Activated CD8-positive, alpha-beta T cell treated with anti-CD3 and anti-CD28 coated beads, Interleukin-2, amount 10 ng/mL, durations not matched to agents 7 days and 5 days (primary cell): ENCODE measurements at places on chromosomes 3 and 15. TPM values are rescaled to one million over a fixed set of nuclear protein-coding genes. Genes with fewer than 3 reads are reported as not detected.

Gene WNT5A
- total RNA-seq, result not detected

DNA sequence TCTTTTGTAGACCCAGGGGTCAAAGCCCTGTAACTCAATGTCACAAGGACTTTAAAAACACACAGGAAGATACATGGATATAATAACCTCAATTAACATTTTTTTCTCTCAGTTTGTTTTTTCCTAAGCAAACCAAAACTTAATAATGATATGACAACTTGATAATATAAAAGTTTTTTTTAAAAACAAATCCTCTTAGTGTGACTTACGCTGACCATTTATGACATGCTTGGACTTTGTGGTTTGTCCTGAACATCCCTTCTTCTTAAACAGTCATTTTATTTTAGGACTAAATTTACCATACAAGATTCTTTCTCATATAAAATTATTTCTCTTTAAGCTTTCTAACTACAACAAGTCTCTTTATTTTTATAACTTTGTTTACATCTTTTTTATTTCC, 25.4 kb upstream of the FAM3D start:
- no peaks in the 10 kb centered on the region for H3K4me1 ChIP-seq
- H3K27me3 ChIP-seq, result no peaks in the 10 kb centered on the region
- H3K27ac ChIP-seq, result no peak overlapping the region

DNA sequence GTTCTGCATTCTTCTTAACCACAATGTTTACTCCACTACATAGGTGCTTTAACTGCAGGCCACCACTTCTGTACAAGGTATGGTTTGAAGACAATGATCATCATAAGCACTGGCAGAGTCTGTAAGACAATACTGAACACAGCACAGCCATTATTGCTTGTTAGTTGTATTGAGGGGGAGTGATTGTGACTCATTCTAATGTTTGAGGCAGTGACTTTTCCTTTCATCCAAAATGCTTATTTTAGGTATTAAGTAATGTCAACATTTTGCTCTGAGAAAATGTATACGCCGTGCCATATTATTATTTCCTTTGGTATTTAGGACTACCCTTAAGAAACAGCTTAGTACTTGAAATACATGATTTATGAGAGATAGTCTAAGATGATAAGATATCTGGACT, 618.2 kb upstream of the ZNF717 start:
- no peak overlapping the region for H3K27ac ChIP-seq
- DNase-seq, result no peak
- H3K4me3 ChIP-seq, result no peak overlapping the region
- H3K36me3 ChIP-seq, result no peaks in the 10 kb centered on the region

Gene ROBO2
- total RNA-seq, result not detected

DNA sequence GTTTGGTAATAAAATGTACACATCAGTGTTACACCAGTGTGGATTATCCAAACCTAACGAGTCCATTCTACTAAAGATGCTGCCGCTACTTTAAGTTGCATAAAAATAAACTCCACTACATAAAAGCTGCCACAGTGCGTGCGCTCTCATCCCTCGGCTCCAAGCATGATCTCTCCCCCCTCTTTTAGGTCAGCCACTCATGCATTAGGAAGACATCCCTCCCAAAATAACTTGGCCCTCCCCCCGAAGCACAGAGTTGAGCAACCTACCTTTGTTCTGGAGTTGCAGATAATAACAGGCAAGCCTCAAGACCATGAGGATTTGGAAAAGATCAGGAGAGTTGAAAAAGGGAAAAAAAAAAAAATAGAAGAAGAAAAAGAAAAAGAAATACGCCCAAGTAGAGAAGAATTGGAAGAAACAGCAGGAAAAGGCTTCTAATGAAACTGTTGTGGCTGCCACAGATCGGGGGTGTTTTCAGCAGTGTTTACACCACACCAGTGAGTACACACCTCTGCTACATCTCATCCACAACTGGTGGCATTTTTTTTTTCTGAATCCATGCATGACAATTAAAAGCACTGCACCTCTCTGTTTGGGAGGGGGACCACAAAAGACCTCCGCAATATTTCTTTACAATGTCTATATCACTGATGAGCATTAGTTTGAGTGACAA, 339.2 kb downstream of the FOXP1 start:
- H3K4me3 ChIP-seq, result no peak overlapping the region
- peaks cover 3% of the 10 kb centered on the region for H3K36me3 ChIP-seq
- no peak overlapping the region for H3K27ac ChIP-seq
- no peak for DNase-seq
- H3K4me1 ChIP-seq, result peaks cover 7% of the 10 kb centered on the region
- no peaks in the 10 kb centered on the region for H3K27me3 ChIP-seq

Gene DAZL
- total RNA-seq, result not detected

DNA sequence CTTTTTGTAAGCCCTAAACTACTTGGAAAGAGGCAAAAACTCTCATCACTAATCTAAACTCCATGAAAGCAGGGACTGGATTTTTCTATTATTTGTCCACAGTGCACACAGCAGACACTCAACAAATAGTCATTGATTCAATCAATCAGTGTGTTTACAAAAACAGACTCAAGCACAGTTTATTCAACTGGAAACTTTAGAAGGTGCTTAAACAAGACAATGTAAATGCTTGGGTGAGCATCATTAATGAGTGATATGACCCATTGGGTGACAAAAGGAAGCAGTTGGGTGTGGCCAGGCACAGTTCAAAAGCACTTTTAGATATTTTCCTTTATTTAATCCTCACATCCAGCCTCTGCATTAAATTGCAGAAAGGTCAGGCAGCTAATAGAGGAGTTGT, 32.0 kb upstream of the PPP4R2 start:
- H3K27me3 ChIP-seq, result no peaks in the 10 kb centered on the region
- DNase-seq, result no peak
- peaks cover 34% of the 10 kb centered on the region for H3K4me1 ChIP-seq
- H3K27ac ChIP-seq, result no peak overlapping the region
- no peak overlapping the region for H3K4me3 ChIP-seq
